ENCODE measurements at places on chromosomes 16 and 17. TPM values are rescaled to one million over a fixed set of nuclear protein-coding genes. Genes with fewer than 3 reads are reported as not detected.

- DNase-seq: no peak
Observed at GRCh38 chr17:51650202-51650601, 389.9 kb downstream of the UTP18 start.

- DNase-seq: no peak
Observed at GRCh38 chr16:81765111-81765919, 13.8 kb upstream of the PLCG2 start.

RAB11FIP4 gene
- total RNA-seq: 65.5 TPM

ITGA2B gene
- 1.2 TPM for total RNA-seq
